Putamen (tissue), 1 donor: ENCODE measurements at places on chromosomes 16 and 17.

- DNase-seq, result no peak
Observed at GRCh38 chr17:38415250-38416194, 12.7 kb upstream of the ARHGAP23 start.

GRCh38 chr16:14131774-14132695 is 60.9 kb downstream of the MRTFB start:
- no peak for DNase-seq

- DNase-seq, result no peak
Observed at GRCh38 chr17:29720551-29720950, 97.8 kb upstream of the CORO6 start.

GRCh38 chr17:17824119-17824782 is 12.5 kb downstream of the SREBF1 start:
- no peak for DNase-seq

DNA sequence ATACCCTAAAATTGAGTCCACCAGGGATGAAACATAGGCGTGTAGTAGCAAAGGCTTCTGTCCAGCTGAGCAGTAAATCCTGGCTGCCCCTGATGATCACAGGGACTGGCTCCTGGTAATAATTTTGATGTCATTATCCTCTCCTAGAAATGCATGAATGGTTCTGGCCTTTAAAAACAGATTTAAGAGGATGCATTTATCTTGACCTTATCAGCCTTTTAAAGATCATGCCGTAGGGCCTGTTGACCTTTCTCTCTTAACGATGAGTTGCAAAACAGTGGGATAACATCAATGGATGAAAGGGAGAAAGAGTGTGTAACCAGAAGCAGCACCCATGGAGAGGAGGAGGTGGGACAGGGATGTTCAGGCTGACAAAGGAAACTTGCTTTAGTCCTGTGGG is 128.5 kb downstream of the CA10 start:
- no peak for DNase-seq

GRCh38 chr17:82076785-82077591 is 11.4 kb upstream of the DUS1L start:
- DNase-seq, result no peak

DNA sequence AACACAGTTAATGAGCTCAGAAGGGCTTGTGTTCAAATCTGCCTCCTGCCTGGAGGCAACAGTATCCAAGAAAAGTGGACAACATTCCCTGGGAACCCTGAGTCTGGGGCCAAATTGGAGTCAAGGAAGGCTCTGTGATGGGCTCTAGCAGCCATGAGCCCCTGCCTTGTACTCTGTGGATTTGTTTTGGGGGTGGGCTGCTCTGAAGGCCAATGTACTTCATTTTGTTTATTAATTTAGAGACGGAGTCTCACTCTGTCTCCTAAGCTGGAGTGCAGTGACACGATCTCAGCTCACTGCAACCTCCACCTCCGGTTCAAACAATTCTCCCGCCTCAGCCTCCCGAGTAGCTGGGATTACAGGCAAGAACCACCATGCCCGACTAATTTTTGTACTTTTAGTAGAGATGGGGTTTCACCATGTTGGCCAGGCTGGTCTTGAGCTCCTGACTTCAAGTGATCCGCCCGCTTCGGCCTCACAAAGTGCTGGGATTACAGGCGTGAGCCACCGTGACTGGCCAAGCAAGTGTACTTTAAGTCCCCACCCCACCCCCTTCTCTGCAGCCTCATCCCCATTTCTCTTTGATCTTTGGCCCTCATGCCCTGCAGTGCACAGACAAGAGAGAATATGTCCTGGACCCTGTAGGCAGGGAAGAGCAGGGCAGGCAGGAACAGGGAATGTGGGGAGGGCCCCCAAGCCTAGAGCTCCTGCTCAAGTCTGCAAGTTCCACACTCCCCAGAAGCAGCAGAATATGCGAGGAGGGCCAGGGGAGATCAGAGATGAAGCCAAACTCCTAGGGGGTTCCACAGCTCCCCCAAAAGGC is 2.7 kb upstream of the GIP start:
- no peak for DNase-seq

DNA sequence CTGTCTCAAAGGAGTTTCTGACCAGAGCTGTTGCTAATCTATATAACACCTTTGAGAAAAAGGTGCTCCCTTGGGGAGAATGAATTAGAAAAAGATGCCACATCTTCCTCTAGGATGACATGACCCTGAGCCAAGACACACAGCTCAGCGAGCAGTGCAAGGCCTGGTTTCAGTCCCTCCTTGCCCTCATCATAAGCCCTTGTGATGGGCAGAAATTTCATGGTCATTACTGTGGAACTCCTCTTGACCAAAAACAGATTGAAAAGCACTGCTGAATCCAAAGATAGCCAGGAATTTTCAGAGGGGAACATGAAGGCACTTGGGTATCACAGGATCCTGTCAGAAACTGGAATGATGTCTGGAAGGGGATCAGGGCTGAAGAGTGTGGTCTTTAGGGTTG is 74.1 kb upstream of the IRX6 start:
- no peak for DNase-seq

GRCh38 chr16:54211203-54211602 is 75.4 kb downstream of the IRX3 start:
- DNase-seq, result no peak

DNA sequence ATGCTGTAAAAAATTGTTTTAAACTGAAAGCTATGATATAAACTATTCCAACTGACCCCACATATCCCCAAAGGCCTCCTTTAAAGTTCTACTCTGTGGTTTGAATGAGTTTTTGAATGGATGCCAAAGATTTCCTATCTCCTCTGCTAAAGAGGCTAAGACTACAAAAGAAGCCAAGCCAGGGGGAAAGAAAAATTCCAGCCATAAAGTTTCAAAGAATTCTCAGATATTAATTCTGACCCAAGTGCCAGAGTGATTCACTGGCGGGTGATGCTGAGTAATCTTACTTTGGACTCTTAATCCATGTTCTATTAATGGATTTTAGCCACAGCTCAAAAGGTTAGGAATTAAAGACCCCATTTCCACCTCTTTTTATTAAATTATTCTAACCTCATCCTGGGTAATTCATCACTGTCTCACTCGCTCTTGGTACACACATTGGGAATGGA is 60.7 kb downstream of the HS3ST3A1 start:
- DNase-seq, result no peak

- DNase-seq, result no peak
Observed at GRCh38 chr17:16994631-16995030, 22.7 kb upstream of the TNFRSF13B start.

DNA sequence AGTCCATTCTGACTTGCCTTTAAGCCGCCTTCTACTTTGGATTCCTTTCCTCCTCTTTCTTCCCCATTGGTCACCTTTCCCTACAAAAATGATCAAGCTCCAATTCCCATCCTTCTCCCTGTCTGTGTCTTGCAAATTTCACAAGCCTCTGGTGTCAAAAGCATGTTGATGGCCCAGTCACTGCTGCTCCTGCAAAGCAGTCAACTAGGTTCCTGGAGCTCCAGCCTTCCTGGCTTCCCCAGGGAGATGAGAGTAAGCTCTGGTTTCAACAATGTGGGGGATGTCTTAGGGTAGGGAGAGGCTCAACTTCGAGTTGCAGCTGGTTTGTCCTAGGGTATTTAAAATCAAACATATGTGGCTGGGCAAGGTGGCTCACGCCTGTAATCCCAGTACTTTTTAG is 36.1 kb upstream of the HELZ start:
- DNase-seq, result no peak

DNA sequence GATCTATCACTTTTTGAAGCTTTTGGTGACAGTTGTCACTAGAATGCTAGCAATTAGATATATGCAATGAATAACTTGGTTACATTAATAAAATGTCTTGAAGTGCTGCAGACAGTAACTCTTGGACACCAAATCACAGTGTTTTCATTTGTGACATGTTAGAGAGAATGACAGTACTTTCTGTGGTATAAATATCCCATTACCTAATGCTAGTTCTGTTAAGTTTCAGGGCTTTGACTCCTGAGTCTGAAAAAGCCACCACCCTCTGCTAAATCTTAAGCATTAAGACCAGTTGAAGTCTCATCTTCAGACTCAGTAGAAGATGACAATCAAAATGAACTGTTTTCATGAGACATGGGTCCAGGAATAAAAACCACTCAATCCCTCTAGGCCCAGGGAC is 10.6 kb upstream of the CPHXL2 start:
- DNase-seq, result no peak

DNA sequence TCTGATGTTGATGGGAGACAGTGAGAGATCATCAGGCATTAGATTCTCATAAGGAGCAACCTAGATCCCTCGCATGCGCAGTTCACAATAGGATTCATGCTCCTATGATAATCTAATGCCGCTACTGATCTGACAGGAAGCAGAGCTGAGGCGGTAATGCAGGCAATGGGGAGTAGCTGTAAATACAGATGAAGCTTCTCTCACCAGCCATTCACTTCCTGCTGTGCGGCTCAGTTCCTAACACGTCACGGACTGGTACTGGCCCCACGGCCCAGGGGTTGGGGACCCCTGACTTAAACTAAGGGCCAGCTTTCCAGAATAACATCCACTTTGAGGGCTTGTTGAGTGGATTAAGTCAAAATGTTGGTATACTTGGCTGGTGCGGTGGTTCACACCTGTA is 2.6 kb upstream of the TMEM219 start:
- DNase-seq, result no peak

DNA sequence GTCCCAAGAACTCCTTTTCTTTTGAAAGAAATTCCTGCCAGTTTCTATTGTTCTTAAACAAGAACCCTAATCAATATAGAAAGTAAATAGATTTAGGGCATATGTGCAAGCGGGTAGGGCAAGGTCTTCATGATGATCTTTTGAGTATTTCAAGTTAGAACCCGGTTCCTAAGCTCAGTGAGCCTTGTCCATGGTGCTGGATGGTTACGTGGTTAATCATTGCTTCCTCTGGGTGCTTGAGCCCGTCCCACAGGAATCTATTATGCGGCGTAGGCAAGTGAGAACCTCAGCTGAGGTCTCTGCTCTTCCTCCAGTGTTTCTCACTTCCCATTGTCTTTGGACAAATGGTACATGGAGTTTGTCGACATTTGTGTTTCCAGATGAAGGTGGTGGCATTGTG is 580.8 kb upstream of the EEF2KMT start:
- DNase-seq, result no peak

DNA sequence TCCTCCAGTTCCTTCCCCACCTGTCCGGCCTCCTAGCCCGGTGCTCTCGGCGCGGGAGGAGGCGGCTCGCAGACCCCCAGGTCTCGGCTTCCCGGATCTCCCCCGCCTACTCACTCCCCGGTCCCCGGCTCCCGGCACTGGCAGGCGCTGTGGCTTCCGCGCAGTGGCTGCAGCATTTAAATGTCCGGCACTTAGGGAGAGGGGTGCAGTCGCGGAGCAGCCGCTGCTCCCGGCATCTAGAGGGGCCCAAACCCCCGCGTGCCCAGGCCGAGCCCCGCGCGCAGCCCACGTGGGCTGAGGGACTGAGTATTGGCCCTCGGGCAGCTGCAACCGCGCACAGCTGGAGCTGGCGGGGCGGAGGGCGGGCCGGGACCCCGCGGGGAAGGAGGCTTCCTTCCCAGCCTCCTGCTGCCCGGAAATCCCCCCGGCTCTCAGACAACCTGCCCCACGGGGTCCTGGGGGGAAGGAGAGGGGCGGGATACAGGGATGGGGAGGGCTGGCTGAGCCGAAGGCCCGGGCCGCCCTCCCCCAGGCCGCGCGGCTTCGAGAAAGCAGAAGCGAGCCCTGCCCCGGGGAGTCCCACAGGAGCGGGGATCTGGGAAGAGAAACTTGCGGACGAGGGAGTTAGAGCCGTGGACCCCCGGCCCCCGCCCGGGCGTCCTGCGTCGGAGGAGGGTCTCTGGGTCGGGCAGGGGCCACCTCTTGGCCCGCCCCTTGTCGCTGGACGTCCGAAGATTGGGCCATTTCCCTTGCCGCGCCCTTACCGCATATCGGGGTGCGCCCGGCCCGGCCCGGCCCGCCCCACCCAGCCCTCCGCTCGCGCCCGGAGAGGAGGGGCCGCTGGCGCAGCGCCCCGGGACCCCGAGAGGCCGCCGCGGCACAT is at the start of gene MMP25:
MMP25 (plus strand) TSS at position 804 of the 883 bp plus-strand sequence. CDS start 357 bp downstream, outside the sequence.
- DNase-seq, result no peak

GRCh38 chr17:15883617-15884111 is 61.3 kb upstream of the ADORA2B start:
- DNase-seq, result no peak

DNA sequence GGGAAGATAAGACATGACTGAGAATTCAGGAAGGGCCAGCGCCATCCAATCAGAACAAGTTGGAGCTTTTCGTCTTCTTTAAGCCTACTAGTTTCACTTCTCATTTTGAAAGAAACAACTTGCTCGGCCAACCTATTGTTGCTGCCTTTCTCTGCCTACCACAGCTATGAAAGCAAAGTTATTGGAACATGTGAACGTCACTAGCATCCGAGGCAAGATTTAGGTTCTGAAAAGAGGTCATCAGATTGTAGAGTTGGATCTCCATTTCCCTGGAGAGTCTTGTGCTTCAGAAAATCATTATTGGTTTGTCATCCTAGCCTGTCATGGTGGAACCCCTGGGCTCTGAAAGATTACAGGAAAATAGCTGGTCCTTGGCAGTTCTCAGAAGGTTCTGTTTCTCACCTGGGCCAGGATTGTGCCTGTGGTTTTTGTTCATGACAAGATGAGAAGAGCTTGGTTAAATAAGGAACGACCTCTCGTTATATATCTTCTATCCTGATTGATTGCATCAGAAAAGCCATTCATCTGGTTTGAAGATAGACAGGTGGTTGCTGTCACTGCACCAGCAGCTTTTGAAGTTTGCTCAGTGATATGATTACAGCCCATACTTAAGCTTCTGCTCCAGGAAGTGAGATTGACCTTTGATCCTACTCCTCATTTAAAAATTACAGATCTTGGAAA is 25.3 kb downstream of the CDH13 start:
- no peak for DNase-seq

- no peak for DNase-seq
Observed at GRCh38 chr17:42944211-42944610, 20.0 kb downstream of the AARSD1 start.

- DNase-seq, result no peak
Observed at GRCh38 chr17:2837147-2837561, 40.9 kb downstream of the RAP1GAP2 start.

- DNase-seq, result no peak
Observed at GRCh38 chr17:59676716-59677115, 30.5 kb downstream of the PTRH2 start.

DNA sequence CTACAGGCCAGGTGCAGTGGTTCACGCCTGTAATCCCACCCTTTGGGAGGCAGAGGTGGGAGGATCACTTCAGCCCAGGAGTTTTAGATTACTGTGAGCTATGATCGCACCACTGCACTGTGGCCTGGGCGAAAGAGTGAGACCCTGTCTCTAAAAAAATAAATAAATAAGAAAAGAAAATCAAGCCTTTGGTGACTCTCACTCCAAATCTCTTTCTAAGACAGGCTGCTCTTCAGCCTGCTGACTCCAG is 976 bp downstream of the ABCC3 start:
- DNase-seq, result no peak

- no peak for DNase-seq
Observed at GRCh38 chr17:57626520-57627210, 118.4 kb downstream of the CCDC182 start.
